ENCODE measurements at places on chromosomes 2 and 18.

DNA sequence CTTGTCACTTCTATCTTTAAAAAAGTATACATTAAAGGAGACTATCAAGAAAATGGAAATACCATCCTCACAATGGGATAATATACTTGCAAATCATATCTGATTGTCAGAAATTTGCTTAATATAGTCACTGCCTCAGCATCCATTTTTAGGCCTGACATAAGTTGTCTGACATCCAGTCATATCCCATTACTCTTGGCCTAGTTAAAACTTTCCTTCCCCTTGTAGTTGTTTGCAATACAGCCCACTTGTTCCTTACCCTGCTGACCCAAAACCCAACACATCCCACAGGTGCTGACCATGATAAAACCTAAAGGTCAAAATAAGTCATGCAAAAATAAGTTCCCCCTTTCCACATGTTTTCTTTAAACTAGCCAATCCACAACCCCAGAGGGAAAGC is 3.6 kb upstream of the ARHGEF33 start:
- DNase-seq, result no peak

- DNase-seq, result no peak
These were observed 228.1 kb upstream of the TRIB2 start for GRCh38 chr2:12488352-12489318.

DNA sequence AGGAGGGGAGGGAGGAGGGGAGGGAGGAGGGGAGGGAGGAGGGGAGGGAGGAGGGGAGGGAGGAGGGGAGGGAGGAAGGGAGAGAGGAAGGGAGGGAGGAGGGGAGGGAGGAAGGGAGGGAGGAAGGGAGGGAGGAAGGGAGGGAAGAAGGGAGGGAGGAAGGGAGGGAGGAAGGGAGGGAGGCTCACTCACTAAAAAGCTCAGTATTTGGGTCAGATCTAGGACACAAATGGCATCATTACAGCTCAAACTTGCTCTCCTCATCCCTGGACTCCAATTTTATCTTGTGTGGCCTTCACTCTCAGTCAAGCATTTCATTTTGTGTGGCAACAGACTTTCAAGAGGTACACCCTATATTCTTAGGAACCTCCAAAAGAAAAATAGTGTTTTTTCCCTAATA is 435.4 kb downstream of the IRS1 start:
- no peak for DNase-seq

DNA sequence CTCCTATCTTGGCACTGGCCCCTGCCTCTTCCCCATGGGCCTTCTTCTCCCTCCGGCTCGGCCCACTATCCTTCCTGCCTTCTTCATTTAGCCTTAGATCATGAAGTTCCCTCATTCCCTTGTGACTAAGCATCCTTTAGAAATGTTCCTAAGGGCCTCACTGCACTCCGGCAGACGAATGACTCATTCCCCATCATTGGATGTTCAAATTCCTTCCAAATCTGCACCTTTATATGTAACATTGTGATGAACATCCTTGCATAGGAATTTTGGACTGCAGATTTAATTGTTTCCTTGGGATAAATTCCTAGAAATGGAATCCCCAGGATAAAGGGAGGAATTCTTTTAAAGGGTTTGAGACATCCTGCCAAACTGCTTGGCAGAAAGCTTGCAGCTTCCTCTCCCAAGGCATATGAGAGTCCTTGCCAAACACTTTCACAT is 19.0 kb downstream of the CRACDL start:
- no peak for DNase-seq

- no peak for DNase-seq
These were observed 93.2 kb upstream of the CAB39 start for GRCh38 chr2:230619491-230619890.

DNA sequence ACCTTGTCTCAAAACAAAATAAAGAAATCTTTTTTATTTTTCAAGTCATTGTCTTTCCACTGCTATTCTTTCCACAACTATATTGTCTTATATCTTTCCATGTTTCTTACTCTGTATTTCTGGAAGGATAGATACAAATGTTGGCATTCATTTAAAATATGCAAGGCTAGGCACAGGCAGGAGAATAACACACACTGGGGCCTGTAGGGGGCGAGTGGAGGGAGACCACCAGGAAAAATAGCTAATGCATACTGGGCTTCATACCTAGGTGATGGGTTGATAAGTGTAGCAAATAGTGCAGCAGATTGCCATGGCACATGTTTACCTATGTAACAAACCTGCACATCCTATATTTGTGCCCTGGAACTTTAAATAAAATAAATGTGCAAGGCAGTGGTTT is 9.6 kb downstream of the MRPL30 start:
- DNase-seq, result no peak

GRCh38 chr2:64854773-64855237 is 134.4 kb upstream of the SLC1A4 start:
- no peak for DNase-seq

GRCh38 chr2:113901943-113902342 is 12.1 kb downstream of the ACTR3 start:
- DNase-seq, result no peak

DNA sequence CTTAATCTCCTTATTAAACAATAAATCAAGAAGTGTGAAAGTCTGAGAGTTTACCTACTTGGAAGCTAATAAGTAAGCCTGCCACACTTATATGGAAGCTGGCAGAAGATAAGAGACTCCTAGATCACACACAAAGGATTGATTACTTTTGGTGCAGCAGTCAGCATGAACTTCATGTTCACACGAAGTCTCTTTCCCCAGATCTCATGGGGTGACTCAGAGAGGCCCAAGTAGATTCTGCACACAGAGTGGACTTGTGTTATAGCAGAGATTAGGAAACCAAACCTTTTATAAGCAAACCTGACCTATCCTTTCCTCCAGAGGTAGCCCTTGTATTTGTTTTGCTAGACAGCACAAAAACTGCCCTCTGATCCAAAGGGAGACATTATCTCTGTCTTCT is 9.9 kb upstream of the GAREM1 start:
- no peak for DNase-seq

DNA sequence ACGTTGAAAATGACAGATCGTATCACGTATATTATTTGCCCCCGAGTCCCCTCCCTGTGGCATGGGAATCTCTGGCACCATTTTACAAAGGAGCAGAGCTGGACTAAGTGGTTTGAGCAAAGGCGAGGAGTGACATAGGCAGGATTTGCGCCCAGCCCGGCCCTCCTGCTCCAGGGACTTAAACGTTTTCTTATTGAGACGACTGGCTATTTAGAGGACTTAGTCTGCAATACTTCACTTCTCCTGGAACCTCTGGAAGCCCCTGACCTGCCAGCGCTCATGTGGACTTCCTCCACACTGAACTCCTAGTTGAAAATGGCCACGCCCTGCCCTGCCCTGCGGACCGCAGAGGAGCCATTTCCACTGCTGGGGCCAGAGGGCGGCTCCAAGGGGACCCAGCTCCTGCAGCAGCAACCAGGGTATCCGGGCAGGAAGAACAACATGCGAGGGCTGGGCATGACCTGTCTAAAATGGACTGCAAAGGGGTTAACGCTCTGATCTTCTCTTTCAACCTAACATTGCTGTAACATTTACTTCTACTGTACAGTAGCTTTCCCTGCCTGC is 690.7 kb downstream of the LRP1B start:
- DNase-seq, result no peak
